ENCODE measurements at places on chromosomes 12 and 14. TPM values are rescaled to one million over a fixed set of nuclear protein-coding genes. Genes with fewer than 3 reads are reported as not detected.

ACSM4 gene
- not detected for total RNA-seq

SAMD15 gene
- 2.2 TPM for total RNA-seq

KRT83 gene
- total RNA-seq: not detected

PTPRQ gene
- 0.10 TPM for total RNA-seq

FAM181A gene
- not detected for total RNA-seq

HOXC10 gene
- total RNA-seq: not detected

SLC6A15 gene
- 3.2 TPM for total RNA-seq

FAIM2 gene
- 209 TPM for total RNA-seq

CD163 gene
- not detected for total RNA-seq

KRT71 gene
- total RNA-seq: not detected

LRP1 gene
- 1,119 TPM for total RNA-seq

HIP1R gene
- total RNA-seq: 9.2 TPM

FSCB gene
- not detected for total RNA-seq
